ENCODE measurements at places on chromosomes 3 and 15.

DNA sequence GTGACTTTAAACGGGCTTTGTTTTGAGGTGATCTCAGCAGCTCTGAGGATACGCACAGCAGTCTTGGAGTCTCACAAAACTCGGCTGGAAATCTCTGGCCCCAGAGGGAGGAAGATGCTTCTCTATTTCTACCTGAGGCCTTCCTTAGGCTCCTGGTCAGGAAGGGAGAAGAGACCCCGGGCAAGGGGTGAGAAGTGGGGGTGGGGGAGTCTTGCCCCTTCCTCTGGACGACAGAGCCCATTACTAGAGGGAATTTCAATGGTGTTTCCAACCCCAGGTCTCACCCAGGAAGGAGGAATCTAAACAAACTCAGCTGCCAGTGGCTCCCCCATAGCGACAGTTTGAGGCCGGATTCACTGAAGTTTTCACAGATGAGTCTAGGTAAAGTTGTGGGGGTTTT is 37.4 kb upstream of the PCSK6 start:
- no peak for DNase-seq

DNA sequence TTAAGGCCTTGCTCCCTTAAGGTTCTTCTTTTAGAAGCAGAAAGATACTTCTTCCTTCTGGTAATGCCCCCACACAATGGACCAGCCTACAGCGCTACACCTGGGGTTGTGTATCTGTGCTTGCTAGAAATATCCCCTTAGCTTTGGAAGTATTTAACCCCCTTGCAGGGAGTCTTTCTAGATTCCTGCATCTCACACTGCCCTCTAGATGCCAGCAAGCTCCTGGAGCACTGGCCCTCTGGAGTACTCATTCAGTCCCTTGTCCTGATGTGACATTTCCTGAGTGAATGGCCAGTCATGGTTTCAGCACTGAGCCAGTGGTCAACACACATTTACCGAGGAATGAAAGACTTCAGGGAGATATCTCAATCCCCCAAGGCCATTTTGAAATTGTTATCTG is 30.4 kb upstream of the RBP2 start:
- no peak for DNase-seq

DNA sequence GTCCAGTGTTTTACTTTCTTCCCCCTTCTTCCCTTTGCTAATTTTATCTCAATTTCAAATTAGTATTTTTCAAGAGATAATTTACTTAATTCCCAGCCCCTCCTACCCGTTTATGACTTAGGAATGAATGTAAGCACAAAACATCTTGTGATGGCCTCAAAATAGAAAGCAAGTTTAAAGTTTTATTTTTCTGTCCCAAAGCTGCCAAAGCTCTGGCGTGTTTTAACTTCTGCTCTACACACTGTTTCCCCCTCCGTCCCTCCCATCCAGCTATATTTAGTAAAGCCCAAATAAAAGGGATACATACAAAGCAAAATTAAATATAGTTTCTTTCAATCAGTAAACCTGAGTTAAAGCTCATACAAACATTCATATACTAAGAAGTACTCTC is 59.9 kb downstream of the IGF2BP2 start:
- DNase-seq = no peak

GRCh38 chr3:43405888-43406642 is 119.7 kb downstream of the SNRK start:
- DNase-seq = no peak

DNA sequence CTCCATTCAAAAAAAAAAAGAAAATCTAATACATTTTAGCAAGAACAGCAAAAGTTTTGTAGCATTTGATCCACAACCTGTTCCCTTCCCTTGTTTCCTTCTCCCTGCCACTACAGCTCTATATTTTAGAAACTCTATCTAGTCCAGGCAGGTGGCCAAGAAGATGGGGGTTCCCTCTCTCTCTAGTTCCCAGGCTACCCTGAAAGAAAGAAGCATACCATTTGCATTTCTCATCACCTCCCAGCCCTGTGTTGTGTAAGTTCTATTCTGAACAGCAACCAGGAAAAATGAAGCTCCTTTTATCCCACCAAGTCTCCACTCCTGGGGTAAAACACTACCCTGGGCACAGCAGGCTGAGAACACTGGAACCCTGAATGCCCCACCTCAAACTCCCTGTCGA is 100.0 kb downstream of the PCCB start:
- no peak for DNase-seq

DNA sequence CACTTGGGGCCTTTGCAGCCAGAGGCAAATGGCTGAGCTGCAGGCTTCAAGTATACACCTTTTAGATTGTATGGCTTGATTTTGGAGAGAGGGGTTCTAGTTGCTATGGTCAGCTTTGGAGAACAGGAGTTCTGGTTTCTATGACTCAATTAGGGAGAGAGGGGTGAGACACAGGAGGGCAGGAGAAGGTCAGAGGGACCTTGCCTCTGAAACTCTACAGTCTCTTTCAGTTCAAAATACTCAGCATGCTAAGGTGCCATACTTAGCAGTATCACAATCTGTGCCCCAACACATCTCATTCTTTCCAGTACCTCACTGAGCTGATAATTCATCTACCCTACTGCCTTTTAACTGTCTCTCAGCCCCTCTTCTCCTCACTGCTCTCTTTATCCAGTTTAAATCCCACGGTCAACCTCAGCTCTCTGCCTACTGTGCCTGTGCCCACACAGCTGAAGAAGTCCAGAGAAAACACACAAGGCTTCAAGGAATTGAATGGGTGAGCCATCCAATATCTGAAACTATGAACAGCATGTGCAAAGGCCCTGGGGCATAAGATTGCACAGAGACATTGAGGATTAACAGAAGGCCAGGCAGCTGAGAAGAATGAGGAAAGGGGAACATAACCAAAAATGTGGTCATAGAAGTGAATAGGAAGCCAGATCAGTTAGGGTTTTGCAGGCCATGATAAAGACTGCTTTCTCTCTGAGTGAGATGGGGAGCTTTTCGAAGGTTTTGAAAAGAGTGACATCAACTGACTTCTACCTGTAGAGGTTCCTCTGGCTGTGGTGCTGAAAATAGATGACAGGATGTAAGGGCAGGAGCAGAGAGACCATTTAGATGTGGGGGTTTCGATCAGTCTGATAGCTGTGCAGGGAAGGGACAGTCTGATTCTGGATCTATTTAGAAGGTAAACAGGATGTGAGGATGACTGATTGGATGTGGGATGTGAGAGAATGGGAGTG is 54.5 kb upstream of the C3orf80 start:
- DNase-seq = no peak

GRCh38 chr3:155368786-155369185 is 75.3 kb upstream of the STRIT1 start:
- DNase-seq = no peak

GRCh38 chr15:57158589-57158988 is 217.7 kb upstream of the CGNL1 start:
- DNase-seq = no peak

DNA sequence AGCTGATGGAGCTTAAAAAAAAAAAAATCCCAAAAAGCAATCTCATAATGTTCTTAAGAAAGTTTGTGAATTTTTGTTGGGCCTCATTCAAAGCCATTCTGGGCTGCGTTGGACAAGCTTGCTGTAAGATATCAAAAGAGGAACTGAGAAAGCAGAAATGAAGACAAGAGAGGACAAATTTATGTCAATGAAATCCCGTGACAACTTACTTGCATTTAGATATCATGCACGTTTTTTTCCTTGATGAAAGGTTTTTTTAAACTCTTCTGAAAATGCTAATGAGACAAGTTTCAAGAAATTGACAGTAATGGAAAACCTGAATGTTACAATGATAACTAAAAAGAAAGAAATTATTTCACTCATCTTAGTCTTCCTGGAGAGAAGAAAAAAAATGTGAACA is 662.9 kb downstream of the SQOR start:
- DNase-seq = no peak

DNA sequence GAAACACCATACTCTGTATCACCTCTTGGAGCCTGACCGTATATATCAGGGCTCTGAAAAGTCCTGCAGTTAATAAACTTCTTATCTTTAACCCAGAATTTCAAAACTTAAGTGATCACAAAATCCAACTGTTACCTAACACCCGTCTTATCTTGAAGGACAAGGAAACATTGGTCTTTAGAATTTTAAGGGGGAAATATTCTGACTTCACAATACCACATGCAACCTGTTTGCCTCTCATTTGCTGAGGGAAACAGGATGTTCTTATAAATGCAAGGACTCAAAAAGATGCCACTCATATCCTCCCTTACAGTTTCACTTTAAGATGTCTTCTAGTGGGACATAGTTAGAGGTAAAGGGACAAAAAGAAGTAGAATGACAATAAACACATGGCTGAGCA is 67.9 kb downstream of the CRTC3 start:
- no peak for DNase-seq

DNA sequence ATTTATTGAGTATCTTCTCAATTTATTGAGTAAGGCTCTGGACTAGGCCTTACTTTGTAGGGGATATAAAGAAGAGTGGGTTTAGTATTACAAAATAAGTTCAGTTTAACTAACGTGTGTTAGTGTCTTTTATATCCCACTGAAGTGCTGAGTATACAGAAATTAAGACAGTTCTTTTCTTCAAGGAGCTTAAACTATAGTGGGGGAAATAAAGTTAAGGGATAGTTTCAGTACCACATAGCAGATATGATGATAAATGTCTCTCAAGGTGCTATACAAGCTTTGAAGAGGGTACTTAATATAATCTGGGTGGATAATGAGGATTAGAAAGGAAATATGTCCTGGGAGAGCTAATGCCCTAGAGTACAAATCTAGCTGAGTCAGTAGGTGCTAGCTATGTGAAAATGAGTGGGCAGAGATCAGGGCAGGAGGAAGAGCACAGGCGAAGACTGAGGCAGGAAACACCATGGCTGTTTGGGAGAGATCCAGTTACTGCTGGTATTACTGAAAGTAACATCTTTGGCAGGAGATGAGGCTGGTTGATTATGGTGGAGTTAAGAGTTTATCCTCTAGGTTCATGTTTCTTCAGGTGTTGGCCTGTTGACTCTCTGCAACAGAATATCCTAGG is 46.0 kb downstream of the TEX9 start:
- DNase-seq = no peak

DNA sequence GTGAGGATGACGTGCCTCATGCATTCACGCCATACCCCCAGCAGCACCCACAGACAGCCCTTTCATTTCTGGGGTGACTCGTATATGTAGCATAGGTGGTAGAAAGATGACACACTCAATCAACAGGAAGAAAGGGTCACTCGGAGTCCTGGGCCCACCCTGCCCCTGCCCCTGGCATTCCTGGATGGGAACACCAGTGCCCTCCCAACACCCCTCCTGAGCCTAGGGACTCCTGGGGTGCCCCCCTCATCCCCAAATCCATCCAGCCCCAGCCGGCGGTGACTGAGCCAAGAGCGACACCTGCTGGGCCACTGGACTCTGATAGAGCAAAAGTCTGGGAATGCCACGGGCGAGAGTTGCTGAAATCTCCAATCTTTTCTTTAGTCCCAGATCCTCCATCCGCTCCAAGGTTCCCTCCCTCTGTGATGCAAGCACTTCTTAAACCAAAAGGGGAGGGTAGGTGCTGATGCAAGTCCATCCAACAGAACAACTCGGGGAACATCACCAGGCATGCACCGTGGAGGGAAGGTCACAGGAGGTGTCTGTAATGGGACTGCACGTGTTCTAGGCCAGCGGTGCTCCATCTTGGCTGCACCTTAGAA is 31.1 kb downstream of the ACAN start:
- peak; percentile 67 for DNase-seq

DNA sequence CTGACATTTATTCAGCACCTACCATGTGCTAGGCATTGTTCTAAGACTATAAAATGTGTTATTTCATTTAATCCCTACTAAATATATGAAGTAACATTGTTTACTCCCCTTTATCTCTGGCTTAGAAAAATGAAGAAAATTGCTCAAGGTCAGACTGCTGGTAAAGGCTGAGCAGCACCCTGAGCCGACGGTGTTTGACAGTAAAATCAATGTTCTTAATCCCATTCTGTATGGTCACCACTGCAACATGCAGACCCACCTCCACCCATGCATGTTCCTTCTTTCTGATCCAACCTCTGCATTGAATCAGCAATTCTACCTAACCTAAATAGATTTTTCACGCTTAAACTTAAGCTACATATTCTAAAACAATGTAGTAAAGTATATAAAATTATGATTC is 216.5 kb downstream of the ZBBX start:
- DNase-seq = no peak

- no peak for DNase-seq
Measured at GRCh38 chr3:99842826-99843589, 25.3 kb downstream of the CMSS1 start.

DNA sequence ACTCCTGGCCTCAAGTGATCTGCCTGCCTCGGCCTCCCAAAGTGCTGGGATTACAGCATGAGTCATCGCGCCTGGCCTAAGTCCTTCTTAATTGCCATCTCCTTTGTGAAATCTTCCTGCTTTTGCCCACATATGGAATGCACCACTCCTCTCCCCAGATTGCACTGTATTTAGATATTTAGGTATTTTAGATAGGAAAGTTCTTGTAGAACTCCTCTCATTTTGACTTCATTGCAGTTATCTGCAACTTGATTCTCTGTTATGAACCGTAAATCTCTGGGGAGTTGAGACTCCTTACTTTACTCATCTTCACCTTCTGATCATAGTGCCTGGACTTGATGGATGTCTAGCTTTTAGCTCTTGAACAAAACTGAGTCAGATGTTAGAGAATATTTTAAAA is 150.7 kb downstream of the AKAP13 start:
- DNase-seq = no peak

DNA sequence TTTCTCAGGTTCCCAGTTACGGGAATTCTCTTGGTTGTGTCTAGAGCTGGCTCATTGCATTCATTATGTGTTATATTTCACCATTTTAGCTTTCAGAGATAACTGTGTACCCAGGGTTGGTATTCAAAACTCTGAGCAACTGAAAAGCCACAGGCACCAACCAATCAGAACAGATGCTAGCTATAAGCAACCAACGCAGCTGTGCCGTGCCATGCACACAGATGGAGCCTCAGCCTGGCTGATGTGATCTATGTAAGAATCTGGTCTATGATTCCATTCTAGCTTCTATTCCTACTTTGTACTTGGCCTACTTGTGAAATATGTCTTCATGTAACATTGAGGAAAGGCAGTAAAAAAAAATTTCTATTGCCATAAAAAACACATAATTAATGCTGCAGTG is 95.0 kb upstream of the CCDC80 start:
- DNase-seq = no peak

DNA sequence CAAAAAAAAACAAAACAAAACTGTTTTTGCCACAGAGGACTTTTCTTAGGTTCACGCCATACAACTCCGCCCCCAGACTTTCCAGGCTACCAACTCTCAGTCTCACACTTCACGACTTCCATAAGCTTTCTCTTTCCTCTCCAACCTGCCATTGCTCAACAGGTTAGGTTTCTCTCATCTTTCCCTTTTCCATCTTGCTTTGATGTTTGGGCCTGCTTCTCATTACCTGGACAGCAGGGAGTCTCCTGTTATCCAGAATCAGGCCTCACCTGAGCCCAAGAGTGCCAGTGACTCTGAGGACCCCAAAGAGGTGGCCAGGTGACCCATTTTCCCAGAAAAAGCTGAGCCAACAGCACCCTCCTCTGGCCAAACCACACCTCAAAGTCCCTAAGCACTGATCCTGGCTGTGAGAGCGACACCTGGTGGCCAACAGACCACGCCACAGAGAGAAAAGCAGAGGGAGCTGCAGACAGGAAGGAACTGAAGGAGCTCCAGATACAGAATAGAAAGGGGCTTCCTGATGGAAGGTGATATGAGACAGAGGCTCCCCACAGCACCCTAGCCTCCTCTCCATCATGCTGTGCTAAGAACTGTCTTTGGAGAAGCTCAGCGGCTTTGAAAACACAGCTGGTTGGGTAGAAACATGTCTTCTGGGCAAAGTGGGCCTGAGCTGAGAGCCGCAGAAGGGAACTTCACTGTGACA is 4.0 kb downstream of the CCDC51 start:
- DNase-seq = peak; percentile 89

Data from tibial nerve (tissue), 4 donors.